ENCODE measurements at places on chromosomes 13 and 19.

DNA sequence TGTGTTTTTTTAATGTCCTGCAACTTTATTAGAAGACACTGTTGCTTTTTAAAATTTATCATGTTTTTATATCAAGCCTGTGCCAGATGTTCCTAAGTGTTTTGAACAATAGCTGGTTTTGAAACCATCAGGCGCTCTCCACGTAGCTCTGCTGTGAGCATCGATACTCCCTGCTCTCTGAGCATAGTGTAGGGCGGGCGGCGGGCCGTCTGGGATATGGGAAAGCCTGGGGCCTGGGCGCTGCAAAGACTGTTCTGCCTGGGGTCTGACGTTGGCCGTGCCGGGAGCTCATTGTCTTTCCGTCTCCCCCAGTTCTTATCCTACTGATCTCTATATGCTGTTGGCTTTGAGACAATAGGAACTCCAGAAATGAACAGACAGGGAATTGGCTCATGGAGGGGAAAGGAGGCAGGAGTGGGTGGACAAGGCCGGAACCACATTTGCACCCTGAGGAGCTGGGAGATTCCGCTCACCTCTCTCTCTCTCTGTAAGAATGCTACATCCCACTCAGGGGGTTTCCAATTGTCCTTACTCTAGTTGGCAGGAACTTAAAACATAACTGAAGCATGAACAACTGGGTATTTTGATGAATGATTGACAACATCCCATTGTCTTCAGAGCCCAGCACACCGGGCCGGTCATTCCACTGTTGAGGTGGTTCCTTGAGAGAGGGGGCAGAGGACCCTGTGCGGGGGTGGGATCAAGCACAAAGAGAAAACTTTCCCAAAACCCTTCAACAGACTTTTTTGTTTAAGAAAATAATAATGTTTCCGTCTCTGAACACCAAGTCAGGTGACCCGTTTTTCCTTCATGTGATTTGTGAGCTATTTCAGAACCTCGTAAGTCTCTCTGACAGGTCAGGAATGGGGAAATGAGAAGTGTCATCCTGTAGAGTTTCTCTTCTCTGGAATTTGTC, 64.7 kb downstream of the COL4A2 start:
- no peak for DNase-seq

- no peak for DNase-seq
Measured at GRCh38 chr19:2807379-2808128, 12.1 kb upstream of the ZNF554 start.

DNA sequence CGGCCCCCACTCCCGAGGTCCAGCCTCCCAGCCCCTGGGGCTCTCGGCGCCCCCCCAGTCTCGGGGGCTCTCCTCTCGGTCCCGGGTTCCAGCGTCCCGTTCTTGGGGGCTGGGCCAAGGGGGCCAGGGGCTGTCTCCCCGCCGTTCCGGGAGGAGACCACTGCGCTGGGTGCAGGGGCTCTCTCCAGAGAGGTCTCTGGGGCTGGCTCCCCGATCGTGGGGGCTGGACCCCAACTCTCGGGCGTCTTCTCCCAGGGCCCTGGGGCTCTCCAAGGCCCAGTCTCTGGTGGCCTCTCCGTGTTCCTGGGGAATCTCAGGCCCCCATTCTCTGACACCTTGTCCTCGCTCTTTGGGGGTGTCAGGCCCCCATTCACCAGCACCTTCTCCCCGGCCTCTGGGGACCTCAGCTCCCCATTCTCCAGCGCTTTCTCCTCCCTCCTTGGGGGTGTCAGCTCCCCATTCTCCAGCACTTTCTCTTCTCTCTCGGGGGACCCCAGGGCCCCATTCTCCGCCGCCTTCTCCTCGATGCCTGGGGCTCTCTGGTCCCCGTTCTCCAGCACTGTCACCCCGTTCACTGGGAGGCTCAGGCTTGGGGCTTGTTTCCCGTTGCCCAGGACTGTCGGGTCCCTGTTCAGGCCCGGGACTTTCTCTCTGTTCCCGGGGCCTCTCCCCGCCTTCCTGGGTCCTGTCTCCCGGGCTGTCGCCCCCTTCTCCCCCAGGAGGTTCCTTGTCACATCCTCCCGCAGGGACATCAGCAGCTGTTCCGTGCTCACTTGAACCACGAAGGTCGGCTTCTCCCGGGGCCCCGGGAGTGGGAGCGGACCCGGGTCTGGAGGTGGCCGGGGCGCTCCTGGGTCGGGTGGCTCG, 13.7 kb downstream of the LMTK3 start:
- DNase-seq, result no peak

- no peak for DNase-seq
Measured at GRCh38 chr19:56740501-56740900, 68.9 kb upstream of the ZNF835 start.

GRCh38 chr13:50685491-50685890, 158.0 kb downstream of the DLEU7 start:
- no peak for DNase-seq

DNA sequence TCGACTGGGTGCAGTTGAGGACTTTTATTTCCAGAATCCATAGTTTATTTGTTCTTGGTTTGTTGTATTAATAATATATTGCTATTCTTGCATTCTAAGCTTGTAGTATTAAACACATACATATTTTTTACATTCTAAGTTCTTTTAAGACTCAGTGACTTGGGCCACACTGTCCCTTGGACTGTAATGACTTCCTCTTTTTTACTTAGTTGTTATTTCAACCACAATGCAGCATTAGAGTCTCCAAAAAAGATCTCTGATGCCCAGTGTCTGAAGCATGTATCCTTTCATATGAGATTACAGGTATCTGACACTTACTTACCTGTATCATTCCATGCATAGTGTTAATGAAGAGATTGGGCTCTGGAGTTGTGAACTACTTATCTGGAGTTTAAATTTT, 864.9 kb upstream of the PCDH20 start:
- DNase-seq, result no peak

GRCh38 chr13:40762849-40763248, 8.1 kb downstream of the MRPS31 start:
- DNase-seq, result no peak

DNA sequence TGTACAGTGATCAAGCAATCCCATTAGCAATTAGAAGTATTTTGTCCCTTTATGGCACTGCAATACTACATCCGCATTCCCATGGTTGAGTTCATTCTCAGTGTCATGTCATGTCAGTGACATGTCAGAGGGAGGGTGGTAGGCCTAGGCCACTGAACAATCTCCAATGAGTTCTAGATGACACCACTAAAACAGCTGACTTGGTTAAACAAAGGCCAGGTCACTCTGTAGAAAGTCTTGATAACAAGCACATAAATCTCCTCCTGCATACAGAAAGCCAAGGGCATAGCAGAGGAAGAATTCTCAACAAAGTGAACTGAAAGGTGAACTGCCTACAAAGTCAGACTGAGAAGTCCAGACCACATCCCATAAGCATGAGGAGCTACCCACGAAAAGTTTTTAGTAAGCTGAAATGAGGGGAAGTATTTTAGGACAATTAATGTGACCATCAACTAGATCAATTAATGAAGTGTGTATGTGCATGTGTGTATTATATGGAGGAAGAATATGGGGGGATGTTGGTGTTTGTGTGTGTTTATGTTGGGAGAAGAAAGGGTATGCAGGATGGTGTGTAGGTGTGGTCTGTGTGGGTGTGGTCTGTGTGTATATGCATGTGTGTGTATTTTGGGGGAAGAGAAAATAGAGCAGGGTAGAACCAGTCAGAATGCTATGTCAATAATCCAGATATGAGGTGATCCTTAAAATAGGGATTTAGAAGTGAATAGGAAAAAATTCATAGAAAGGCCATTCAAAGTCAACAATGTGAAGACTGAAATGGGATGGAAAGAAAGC, 67.7 kb downstream of the TBC1D4 start:
- DNase-seq, result no peak

GRCh38 chr19:44600466-44600865, 12.9 kb upstream of the IGSF23 start:
- DNase-seq, result no peak

- DNase-seq, result no peak
Measured at GRCh38 chr13:51249770-51250741, 27.9 kb downstream of the FAM124A start.

DNA sequence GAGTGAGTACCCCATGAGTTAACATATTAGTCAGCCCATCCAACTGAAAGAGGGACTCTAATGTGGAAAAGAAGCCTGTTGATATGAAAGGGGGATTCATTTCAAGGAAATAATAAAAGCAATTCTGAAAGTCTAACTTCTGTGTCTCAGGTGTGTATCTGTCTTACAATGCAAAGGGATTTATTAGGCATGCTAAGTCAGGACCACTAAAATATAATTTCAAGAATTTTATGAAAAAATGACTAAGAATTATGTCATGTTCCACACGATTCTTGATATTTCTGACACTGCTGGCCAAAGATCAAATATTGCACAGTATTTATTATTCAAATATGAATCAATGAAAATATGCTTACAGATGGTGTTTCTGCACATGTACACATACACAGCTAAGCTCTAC, 130.8 kb downstream of the KLF12 start:
- no peak for DNase-seq

DNA sequence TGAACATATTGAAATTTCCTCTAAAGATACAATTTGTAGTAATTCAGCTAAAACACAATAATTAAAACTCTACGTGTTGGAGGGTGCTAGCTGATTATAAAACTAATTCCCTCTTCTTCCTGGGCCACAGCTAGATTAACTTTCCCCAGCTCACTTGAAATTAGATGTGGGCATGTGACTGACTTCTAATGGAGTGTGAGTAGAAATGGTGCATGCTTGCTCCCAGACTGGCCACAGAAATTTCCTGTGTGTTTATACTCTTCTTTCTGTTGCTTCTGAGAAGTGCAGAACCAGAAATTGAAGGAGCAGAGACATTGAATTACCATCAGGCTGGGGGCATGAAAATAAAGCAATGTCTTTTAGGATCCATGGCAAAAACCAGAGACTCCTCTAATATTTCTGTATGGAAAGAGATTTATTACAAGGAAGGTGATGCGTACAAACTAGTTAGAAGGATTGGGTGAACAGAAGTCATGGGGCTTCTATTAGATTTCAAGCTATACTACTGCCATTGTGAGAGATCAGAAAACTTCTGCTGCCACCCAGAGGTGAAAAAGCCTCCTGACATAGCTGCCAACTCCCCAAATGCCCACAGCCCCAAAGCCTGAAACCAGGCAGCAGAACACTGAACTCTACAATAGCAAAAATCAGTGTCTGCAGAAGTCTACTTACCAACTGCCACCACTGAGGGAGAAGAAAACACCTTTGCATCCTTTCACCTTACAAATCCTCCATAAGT, 379.2 kb upstream of the MIR17HG start:
- no peak for DNase-seq

- no peak for DNase-seq
Measured at GRCh38 chr13:29743201-29743786, 107.1 kb downstream of the UBL3 start.

- no peak for DNase-seq
Measured at GRCh38 chr13:41631296-41631965, 174.1 kb downstream of the RGCC start.

DNA sequence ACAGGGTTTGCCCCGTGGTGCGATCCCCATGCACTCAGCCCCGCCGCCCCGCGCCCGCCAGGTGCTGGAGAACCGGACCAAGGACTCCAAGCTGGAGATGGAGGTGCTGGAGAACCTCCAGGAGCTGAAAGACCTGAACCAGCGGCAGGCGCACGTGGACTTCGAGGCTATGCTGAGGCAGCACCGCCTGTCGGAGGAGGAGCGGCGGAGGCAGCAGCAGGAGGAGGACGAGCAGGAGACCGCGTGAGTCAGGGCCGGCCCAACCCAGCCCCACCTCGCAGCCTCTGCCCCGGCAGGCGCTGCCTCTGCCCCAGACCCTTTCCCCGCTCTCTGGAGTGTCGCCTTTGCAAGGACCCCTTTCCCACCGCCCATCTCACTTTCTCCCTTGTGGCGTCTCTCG, 11.3 kb downstream of the YJU2 start:
- no peak for DNase-seq

GRCh38 chr19:3770136-3770999, 1.7 kb downstream of the RAX2 start:
- DNase-seq, result no peak

GRCh38 chr19:18274219-18274780, at the start of gene IQCN:
IQCN (minus strand) TSS chr19:18274452; CDS start chr19:18269478, 4,974 bp downstream.
- DNase-seq, result no peak

DNA sequence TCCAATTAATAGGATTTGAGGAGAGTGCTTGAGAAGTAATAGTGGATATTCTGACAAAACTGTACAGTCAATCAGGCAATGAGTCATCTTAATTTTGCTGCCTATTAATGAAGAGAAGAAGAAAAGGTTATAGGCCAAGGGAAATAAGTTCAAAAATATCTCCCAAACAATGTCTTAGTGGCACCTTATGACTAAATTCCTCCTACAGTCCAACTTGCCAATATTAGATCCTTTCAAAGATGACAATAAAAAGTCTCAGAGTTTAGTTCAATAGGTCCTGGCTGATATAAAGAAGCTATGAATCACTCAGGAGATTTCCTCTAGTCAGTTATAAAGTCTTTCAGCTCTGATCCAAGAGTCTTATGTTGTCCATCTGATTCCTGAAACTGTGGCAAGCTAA, 27.9 kb downstream of the UGGT2 start:
- no peak for DNase-seq

DNA sequence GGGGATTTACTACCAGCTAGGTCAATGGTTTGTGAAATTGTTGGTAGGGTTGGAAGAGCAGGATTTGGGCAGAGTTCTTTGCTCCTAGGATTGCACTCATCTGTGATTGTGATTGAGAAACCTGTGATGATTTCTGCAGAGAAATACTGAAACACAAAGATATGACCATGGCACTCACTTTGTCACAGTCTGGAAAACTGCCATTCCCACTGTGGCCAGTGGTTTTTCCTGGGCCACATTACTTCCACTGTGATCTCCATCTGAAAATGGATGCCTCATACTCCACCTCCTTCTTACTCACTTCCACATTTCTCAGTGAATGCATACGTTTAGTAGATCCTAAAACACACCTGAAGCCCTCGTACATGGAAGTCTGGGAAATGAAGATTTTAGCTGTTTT, 593.2 kb downstream of the LMO7 start:
- no peak for DNase-seq

- DNase-seq, result no peak
Measured at GRCh38 chr13:73580513-73581267, 521.9 kb downstream of the KLF5 start.

DNA sequence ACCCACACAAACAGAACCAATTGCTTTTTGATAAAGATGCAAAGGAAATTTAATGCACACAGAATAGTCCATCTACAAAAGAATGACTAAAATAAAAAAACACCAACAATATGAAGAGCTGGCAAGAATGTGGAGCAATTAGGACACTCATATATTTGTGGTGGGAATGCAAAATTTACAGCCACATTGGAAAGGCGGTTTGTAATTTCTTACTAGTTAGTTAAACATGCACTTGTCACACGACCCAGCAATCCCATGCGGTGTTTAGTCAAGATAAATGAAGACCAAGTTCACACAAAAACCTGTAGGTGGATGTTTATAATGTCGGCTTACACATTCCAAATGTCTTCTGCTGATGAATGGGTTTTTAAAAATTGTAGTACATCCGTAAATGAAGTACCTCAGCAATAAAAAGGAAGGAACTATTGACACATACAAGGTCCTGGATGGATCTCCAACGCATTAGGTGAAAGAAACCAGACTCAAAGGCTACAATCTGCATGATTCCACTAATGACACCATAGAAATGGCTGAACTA, 5.2 kb downstream of the GRTP1 start:
- DNase-seq, result no peak

GRCh38 chr13:69737129-69737935, 370.3 kb upstream of the ATXN8OS start:
- DNase-seq, result no peak
